ENCODE measurements at places on chromosomes 5 and 9.

DNA sequence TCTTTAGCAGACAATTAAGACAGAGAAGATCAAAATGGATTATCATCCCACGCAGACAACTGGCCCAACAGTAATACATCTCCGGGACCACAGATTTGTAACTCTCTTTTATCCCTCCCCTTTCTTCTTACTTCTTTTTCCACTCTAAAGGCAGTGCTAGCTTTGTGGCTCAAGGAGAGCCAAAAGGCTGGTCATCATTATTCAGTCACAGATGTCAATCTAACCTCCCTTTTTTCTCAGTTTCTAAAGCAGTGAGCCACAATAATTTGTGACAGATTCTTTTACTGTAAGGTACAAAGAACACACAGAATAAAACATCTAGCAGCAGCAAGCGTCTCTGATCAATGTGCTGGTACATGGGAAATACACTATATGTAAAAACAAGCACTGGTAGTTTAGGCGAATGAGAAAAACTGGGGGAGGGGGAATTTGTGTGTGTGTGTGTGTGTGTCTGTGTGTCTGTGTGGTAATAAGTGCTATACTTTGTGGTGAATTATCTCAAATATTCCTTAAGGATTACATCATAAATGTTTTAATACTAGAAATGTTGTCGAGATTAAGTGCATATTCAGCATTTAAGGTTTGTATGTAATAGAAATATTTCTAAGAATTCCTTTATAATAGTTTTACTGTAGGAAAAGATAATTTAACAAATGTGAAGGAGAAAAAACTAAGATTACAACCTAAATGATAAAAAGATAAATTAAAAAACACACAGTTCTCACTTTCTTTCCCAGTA, 140.2 kb downstream of the DENND1A start:
- no peak for DNase-seq

DNA sequence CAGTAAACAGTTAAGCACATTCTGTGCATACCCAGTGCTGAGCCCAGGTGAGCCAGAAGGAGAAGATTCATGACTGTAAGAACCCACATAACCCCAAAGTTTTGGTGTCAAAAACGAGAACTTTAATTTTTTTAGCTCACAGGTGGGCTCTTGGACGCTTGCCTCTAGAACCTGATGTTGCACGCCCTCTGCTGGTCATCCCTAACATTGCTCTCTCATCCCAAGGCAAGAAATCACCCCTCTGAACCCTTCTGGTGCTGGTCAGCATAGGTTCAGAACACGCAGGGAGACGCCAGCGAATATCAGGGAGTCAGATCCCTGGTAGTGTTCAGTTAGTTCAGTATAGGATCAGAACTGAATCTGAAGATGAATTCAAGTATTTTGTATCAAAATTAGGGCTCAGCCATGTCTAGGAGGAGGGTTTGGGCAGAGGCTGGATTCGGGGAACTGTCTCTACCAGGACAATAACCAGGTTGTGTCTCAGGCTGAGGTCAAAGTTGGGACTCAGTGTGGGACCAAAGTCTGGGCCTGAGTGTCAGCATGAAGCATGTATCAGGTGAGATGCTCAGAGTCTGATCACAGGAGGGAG, 4.1 kb upstream of the DNAJB5 start:
- DNase-seq, result peak; percentile 72

DNA sequence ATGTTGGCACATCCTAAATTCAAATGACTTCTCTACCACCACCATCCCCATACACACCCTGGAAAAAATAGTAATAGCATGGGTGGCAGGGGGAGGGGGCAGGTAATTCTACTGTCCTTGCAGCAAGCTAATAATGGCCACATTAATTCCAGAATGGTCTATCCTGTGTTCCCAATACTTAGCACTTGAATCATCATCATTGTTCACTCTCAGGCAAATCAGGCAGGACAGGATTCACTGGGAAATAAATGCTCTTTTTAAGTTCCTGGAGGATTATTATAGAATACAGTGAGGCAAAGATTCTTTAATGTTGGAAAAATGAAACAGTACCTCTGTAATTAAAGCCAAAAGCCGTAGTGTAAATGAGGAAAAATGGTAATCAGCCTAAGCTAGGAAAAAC, 254.5 kb downstream of the ARRDC3 start:
- DNase-seq, result no peak

GRCh38 chr5:102654559-102655349, 100.4 kb upstream of the PAM start:
- no peak for DNase-seq

DNA sequence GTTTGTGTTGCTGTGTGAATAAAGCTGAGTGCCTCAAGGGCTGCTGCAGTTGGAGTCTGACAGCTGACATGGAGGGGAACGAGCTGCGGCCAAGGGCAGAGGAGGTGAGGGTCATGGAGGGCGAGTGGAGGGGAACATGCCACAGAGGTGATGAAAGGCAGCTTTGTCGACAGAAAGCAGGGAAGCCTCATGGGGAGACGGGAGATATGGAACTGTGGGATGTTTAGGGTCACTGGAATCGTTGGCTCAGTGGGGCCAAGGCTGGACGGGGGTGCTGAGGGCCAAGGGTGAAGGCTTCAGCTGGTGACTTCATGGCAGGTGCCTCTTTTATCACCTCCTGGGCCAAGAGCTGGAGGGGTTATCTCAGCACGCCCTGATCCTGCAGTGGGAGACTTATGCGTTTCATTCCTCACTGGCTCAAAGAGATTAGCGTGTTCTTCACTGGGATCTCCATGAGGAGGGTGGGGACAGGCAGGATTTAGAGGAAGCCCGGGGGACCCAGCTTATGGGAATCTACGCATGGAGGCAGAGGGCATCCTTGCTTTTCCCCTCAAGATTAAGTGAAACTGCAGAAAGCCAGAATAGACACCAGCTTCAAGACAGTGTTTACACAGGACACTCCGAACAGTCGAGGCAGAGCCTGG, 42.2 kb downstream of the FAM240B start:
- DNase-seq, result no peak

- DNase-seq, result no peak
Measured at GRCh38 chr5:176994460-176995121, 12.0 kb downstream of the UIMC1 start.

Data from CD8-positive, alpha-beta T cell (primary cell).